ENCODE measurements at places on chromosomes 12 and 14.
A peak's percentile ranks its signal among the peaks of the same experiment; 100 is the strongest.

DNA sequence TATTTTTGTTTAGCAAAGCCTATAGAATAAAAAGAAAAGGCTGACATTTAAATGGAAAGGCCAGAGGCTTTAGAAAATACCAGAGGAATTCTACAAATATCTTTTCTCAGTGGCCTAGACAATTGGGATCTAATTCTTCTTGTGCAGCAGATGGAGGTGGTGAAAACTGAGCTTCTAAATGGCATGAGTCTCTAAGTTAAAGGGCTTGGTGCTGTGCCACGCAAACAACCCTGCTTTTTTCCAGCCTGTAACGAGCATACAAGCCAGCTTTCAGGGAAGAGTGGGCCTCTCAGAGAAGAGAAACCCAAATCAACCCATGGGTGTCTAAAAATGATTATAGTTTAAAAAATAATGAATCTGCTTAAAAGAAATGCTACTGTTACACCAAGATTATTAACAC lies 237.9 kb upstream of the NAV3 start:
- DNase-seq: no peak

DNA sequence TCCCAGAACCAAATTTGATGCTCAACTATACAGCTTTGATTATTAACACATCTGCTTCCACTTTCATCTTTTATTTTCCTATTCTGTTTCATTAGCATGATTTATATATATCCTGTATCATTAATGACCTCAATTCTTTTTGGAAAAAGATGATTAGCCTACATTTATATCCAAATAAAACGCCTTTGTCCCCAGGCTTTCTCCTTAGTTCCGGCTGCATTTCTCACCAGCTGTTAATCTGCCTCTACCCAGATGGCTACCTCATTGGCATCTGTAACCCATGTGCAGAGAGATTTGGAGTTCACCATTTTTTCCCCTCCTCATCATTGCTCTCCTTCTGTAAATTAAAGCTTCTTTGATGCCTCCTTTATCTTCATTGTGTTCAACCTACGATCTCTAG lies 336.8 kb upstream of the RGS6 start:
- DNase-seq: no peak

DNA sequence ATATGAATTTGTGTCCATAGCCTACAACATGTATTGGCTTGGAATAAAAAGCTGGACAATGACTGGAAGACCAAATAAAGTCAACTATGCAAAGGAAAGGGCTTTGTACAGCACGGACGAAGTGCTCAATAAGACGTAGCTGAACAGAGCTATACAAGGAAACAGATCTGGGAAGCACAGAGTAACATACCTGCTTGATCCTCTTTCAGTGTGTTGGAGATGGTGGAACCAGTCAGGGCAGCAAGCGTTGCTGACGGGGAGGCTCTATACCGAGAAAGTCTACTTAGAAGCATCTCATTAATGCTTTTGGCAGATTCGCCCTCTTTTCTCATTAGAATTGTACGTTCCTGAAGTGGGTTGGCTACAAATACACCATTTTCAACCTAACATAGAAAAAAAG lies 99.3 kb downstream of the HECTD4 start:
- no peak for DNase-seq

GRCh38 chr12:14629832-14630710 lies 62.4 kb upstream of the PLBD1 start:
- peak; percentile 37 for DNase-seq

DNA sequence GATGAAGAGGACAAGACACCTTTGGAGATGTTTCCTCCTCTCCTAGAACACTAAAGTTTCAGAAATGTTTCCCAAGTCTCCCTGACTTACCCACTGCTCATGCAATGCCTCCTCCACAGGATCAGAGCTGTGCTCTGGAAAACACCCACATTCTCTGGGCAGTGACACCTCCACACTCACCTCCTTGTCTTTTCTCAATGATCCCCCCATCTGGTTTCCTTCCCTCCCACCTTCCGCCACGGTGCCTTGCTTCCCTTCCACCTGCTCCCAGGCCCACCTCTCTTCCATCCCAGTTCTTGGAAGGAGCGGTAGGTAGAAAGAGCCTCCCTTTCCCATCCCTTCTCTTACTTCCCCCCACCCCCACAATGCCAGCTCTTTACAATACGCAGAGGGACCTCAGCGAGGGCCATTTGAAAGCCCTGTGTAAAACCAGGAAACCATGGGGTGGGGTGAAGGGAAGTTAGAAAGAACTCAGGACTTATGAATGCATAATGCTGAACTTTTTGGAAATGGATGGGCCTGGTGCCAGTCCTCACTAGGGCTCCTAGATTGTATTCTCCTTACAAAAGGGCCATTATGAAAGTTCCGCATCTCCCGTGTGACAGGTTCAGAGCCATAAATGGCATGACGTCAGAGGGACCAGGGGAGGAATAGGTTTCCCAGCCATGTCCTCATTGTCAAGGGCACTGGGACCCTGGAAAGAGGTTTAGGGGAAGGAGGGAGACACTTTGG lies 12.8 kb downstream of the FBLN5 start:
- DNase-seq: no peak
